Activated CD4-positive, alpha-beta T cell treated with anti-CD3 and anti-CD28 coated beads, Interleukin-2, amount 10 ng/mL, durations not matched to agents 7 days and 5 days (primary cell): ENCODE measurements at places on chromosomes 1 and 21.

GRCh38 chr1:46719689-46720088, 775 bp upstream of the EFCAB14 start:
- DNase-seq, result no peak

DNA sequence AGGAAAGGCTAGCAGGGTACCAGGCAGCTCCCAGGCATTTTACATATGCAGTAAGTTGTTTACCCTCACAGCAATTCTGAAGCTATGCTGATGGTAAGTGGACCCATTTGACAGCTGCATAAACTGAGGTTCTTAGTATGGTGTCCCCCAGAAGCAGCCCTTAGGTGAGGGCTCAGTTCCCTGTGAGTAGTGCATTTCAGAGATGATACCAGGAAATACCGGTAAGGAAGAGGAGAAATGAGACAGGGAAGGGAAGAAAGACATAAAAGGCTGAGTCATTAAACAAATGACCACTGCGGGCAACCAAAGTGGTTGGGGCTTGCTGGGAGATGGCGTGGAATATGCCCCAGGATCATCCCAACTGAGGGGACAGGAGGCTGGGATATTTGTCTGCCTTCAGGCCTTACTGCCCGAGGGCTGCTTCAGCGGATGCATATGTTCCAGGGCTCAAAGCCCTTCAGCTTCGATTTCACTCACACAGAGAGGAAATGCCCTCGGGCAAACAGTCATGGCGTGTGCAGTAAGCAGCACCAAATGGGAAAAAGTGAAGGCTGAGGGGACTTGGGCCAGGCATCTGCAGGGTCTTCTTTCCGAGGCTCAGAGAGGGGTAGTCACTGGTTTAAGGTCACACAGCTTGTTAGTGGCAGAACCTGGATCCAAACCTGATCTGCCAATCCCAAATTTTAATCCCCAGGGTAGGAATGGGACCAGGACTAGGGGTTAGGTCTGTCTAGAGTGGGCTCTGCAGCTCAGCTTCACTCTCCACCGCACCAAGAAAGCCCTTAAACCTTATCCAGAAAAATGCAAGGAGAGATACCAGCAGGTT, 133.7 kb upstream of the RUNX3 start:
- no peak for DNase-seq

- no peak for DNase-seq
Measured at GRCh38 chr1:38740487-38740886, 119.1 kb downstream of the RRAGC start.

DNA sequence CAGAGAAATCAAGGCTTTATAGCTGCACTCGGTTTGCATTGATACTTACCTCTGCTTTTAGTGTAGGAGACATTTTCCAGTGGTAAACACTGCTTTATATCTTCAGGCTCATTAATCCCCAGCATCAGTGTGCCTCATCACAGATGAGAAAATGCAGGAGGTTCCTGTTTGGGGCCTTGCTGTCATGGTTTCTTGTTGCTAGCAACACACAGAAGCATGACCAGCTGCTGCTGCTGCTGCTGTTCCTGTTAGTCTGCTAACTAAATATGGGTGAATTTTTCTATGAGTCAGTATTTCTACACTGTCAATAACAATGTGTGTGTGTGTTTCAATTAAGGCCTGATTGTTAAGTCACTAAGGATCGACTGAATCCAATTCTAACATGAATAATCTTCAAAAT, 85.8 kb upstream of the RGS1 start:
- no peak for DNase-seq

DNA sequence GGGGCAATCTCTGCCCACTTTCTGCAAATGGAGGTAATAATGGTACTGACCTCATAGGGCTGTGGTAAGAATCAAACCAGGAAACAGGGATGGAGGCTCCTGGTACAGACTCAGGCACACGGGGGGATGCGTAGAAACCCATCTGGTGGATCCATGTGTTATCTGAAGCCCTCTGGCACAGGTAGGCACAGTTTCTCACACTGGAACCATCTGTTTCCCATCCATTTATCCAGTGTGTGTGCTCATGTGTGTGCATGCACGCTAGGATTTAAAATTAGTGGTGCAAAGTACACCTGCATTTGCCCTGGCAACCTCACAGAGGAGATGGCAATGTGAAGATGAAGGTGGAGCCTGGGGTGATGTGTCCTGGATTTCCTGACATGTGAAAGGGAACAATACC, 103.3 kb downstream of the RAVER2 start:
- DNase-seq, result no peak

GRCh38 chr1:13763991-13764390, 64.0 kb downstream of the PRDM2 start:
- DNase-seq, result no peak

DNA sequence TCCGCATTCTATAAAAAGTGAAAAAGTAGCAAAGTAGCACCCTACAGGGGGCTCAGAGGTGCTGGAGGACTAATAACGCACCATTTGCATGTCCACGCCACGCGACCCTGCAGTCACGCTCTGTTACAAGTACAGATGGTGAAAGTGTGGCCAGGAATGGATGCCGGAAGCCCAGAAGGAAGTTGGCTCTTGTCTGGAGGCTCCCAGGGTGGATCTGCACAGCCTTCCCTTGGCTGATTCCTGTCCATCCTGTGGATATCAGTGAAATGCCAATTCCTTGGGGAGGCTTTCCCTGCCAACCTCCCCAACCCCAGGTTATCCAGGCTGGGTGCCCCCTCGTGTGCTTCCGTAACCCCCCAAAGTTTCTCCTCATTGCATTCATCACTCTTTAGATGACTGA, 396.8 kb downstream of the KIF26B start:
- no peak for DNase-seq

DNA sequence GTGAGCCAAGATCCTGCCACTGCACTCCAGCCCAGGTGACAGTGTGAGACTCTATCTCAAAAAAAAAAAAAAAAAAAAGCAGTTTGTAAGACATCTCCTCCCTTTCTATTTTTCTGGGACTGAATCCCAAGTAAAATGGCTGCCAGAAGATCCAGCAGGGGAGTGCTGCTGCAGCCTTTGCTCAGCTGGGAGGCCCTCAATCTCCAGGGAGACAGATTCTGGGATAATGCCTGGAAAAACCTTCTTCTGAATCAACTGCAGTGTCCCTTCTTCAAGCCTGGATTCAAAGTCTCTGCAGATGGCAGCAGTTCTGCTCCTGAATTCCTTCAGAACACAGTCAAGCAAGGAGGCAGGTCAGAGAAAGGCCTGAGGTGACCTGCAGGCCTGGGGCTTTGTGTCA, 191.0 kb upstream of the NRIP1 start:
- no peak for DNase-seq

GRCh38 chr21:18430341-18430740, 26.8 kb upstream of the TMPRSS15 start:
- DNase-seq, result no peak

GRCh38 chr1:168234846-168235547, 9.2 kb downstream of the SFT2D2 start:
- DNase-seq, result peak; percentile 60

DNA sequence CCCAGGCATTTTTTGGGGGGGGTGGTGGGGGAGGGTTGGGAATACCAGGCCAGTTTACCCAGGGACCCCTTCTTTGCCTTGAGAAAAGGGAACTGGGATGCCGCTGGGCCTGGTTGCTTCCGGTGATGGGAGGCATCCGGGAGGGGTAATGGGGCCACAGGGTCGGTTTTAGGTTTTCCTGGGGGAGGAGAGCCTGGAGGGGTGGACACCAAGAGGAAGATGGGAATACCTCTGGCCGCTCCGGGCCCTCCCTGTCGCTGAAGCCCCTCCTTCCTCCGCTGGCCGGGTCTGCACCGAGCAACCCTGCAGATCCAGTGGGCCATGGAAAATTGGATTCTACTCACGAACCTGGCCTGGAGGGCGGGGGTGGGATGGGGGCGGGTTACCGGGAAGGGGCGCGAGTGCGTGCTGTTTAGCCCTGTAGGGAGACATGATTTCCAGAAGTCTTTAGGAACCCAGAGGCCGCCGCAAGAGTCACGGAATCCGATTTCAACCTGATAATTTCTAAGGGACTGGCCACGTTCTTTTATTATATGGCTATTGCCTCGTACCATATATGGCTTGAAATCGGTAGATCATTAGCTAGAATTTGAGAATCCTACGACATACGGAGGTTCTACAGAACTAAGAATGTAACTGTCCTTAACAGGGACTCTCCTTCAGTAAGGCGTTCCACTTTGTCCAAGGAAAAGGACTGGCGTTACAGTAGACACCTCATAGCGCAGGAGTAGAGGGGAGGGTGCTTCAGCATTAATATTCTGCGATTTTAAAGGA, 749 bp downstream of the AKIRIN1 start:
- DNase-seq, result peak; percentile 20

- DNase-seq, result no peak
Measured at GRCh38 chr1:180614730-180615129, 17.1 kb upstream of the XPR1 start.

GRCh38 chr1:204921855-204922516, 51.3 kb downstream of the NFASC start:
- DNase-seq, result no peak

GRCh38 chr1:40663324-40664166, 1.9 kb downstream of the RIMS3 start:
- DNase-seq, result no peak

- no peak for DNase-seq
Measured at GRCh38 chr1:61253912-61254633, 171.7 kb downstream of the NFIA start.

- no peak for DNase-seq
Measured at GRCh38 chr1:243884603-243885002, 34.6 kb upstream of the AKT3 start.

- no peak for DNase-seq
Measured at GRCh38 chr1:23394181-23394580, 24.5 kb upstream of the ZNF436 start.

GRCh38 chr1:94912263-94913184, 14.4 kb downstream of the CNN3 start:
- DNase-seq, result no peak

GRCh38 chr1:28855469-28855951, 43.5 kb downstream of the OPRD1 start:
- DNase-seq, result no peak

DNA sequence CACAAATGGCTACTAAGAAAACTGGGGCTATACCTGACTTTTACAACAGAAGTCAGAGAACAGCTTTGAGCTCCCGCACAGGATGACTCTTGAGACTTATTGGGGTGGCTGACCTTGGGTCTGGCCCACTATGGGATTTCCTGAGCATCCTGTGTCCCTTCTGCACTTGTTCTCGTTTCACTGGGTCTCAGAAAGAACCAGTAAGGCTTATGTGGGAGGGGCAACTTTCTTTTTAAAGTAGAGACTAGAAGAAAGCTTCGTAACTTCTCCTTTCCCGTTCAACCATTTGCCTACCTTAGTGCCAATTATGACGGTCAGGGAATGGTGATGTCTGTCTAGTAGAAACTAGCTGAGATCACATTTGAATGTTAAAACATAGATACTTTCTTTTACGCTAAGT, 59.5 kb upstream of the C1orf105 start:
- no peak for DNase-seq

- peak; percentile 37 for DNase-seq
Measured at GRCh38 chr1:119008483-119009311, 20.6 kb upstream of the TBX15 start.

GRCh38 chr21:29691616-29692491, 247.9 kb downstream of the GRIK1 start:
- no peak for DNase-seq
